NCI-H446 treated with DMSO at 0.1 percent for 48 hours (cell line): ENCODE measurements at places on chromosomes 11 and 22.

GRCh38 chr11:29937526-29937925 lies 79.3 kb downstream of the KCNA4 start:
- no peak for DNase-seq

- DNase-seq, result no peak
Measured at GRCh38 chr11:126890561-126890960, 110.0 kb downstream of the KIRREL3 start.

DNA sequence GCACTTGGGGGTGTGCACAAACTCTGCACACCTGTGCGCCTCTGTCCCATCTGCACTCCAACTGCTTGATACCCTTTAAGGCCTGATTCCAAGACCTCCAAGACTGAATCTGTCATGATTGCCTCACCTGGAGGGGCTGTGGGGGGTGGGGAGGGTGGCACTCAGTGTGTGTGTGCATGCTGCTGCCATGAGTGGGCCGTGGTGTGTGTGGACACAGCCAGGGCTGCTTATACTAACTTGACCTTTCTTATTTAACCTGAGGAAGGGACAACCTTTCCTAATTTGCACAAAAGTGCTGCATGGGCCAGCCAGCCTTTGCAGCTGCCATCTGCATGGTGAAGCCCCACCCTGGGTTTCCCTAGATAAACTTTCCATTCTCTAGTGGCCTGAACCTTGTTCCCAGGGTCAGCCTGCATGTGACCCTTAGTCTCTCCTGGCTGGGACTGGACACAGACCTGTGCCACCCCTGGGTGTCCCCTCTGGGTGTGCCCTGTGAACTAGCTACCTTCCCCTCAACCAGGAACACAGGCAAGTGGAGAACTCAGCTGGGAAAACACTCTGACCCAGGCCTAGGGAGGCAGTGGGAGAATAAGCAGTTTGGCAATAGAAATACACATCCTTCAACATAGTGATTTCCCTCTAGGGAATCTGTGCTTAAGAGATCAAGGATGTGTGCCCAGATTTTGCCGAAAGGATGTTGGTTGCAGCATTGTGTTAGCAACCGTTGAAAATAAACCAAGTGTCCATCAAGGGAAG lies 45.4 kb upstream of the DKK3 start:
- DNase-seq, result no peak

- no peak for DNase-seq
Measured at GRCh38 chr11:76424379-76424778, 20.4 kb upstream of the EMSY start.

DNA sequence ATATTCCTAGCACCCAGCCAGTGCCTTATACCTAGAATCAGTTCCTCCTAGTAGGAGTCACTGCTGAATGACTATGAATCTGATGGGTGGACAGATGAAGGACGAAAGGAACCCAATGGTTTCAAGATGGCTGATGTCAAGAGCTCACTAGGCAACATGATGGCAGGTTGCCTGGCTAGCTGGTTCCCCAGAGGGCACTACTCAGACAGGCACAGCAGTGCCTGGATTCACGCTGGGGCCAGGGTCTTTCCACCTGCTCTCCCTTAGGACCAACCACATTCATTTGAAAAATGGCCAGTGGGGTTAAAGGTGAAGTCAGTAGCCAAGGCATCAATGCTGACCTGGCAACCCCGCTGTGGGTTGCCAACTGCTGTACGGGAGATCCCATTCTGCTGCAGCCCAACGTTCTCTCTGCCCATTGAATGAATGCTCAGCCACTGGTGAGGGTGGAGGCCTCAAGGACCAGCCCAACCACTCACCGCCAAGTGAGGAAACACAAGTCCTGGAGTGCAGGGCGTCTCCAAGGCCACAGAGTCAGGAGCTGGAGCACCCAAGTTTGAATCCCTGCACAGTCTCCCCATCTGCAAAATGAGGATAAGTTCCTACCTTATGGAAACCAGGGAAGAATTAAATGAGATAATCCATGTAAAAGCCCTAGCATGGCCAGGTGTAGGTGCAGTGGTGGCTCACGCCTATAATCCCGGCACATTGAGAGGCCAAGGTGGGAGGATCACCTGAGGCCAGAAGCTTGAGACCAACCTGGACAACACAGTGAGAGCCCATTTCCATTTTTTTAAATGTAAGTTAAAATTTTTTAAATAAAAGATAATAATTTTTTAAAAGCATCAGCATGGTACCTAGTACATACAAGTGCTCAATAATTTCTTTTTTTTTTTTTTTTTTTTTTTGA lies 12.4 kb downstream of the MYH9 start:
- DNase-seq, result no peak

- no peak for DNase-seq
Measured at GRCh38 chr11:60119710-60120109, 31.2 kb downstream of the MS4A2 start.

- DNase-seq, result no peak
Measured at GRCh38 chr22:16987822-16988221, 20.2 kb downstream of the GAB4 start.

GRCh38 chr22:35308480-35309021 lies 8.9 kb downstream of the TOM1 start:
- no peak for DNase-seq

GRCh38 chr11:79486242-79486984 lies 45.6 kb upstream of the TENM4 start:
- DNase-seq, result no peak

DNA sequence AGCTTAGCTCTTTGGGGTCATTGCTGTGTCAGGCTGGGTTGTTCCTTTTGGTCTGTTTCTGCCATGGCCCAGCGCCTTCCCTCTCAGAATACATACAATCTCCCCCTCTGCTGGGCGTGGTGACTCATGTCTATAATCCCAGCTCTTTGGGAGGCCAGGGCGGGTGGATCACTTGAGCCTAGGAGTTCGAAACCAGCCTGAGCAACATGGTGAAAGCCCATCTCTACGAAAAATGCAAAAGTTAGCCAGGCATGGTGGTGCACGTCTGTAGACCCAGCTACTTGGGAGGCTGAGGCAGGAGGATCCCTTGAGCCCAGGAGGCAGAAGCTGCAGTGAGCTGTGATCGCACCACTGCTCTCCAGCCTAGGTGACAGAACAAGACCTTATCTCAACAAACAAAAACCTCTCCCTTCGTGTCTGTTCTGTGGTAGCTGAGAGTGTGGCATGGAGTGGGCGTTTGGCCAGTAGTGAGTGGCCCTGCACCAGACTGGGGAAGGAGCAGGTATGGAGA lies 46.7 kb upstream of the RAB1B start:
- no peak for DNase-seq

GRCh38 chr22:27345691-27346090 lies 455.9 kb downstream of the MN1 start:
- DNase-seq, result no peak

GRCh38 chr22:20241579-20242392 lies 26.3 kb downstream of the RTN4R start:
- no peak for DNase-seq

GRCh38 chr22:45598596-45599217 lies 72.9 kb upstream of the ATXN10 start:
- DNase-seq, result no peak

- no peak for DNase-seq
Measured at GRCh38 chr11:79156031-79156430, 284.8 kb downstream of the TENM4 start.

DNA sequence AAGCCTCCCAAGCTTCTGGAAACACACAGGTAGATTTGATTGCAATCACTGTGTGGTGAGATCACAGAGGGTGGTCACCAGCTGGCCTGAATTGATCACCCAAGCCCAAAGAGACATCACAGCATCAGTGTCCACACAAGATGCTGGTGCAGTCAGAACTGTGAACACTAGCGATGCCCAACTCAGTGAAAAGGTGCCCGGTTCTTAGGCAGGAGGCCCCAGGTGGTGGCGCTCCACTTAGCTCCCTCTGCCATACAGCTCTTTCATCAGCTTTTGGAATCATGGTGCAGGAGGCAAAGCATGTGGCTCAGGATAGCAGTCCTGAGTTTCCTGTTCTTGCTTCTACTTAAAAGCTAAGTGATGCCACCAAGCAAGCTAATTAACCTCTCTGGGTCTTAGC lies 11.1 kb downstream of the DGCR2 start:
- DNase-seq, result no peak

DNA sequence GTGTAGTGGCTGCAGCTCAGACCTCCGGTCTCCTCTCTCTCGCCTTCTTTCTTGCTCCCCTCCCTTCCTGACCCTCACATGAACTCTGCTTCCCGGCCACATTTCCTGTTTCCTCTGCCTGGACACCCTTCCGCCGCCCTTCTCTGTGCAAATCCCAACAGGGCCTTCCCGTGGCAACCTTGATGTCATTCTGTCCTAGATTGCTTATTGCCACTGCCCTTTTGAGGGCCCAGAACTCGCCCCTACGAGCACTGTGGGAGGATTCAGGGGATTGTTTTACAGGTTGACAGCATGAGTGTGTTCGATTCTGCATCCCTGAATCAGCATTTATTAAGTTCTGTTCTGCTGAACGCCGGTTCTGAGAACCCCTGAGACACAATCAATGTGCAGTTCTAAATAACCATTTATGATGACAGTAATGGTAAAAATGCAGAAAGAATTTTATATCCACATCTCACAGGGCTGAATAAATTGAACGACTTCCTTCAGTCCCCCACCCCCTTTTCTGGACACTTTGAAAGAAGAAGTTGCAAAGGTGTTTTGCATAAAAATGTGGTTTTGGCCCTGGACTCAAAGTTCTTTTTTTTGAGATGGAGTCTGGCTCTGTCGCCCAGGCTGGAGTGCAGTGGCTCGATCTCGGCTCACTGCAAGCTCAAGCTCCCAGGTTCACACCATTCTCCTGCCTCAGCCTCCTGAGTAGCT lies 6.4 kb downstream of the BATF2 start:
- no peak for DNase-seq

- DNase-seq, result no peak
Measured at GRCh38 chr11:45159781-45160365, 13.4 kb downstream of the PRDM11 start.

GRCh38 chr11:33959855-33960400 lies 68.1 kb upstream of the LMO2 start:
- no peak for DNase-seq

- DNase-seq, result no peak
Measured at GRCh38 chr11:65444314-65445051, 21.9 kb downstream of the NEAT1 start.

DNA sequence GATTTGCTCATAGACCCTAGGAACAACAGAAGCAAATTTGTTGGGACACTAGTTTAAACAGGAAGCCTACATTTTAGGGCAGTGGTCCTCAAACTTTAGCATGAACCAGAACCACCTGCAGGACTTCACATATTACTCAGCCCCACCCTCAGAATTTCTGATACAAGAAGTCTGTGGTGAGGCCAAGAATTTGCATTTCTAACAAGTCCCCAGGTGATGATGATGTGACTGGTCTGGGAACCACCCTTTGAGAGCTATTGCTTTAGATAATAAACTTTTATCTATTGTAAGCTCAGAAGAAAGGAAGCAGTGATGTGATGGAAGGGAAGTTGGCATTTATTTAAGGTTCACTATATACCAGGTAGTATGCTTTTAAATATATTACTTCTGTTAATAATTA lies 194.0 kb downstream of the FAM181B start:
- no peak for DNase-seq

DNA sequence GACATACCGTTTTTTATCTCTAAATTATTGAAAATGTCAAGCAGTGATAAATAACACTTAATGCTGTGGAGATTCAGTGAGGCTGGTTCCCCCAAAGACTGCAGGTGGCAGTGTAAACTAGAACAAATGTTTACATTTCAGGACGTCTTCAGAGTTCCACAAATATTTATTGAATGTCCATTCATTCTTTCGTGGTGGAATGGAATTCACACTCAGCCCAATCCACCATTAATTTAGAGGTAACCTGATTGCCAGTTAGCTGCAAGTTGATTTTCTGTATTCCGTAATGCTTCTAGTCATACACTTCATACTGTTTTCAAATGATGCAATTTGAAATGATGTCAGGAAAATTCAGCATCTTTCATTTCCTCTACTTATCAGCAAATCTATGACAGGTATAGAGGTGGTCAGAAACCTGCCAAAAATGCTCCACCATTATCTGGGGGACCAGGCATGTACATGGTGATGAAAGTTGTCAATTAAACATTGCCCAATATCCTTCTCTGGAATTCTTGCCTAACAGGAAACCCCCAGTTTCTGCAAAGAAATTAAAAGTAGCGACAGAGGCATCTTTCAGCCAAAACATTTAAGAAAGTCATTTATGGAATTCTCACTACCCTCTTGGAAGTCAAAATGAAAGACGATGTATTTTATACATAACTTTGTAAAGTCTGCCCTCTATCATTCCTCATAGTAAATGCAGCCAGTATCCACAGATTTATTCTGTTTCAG lies 94.3 kb upstream of the BMAL1 start:
- DNase-seq, result peak; percentile 29

DNA sequence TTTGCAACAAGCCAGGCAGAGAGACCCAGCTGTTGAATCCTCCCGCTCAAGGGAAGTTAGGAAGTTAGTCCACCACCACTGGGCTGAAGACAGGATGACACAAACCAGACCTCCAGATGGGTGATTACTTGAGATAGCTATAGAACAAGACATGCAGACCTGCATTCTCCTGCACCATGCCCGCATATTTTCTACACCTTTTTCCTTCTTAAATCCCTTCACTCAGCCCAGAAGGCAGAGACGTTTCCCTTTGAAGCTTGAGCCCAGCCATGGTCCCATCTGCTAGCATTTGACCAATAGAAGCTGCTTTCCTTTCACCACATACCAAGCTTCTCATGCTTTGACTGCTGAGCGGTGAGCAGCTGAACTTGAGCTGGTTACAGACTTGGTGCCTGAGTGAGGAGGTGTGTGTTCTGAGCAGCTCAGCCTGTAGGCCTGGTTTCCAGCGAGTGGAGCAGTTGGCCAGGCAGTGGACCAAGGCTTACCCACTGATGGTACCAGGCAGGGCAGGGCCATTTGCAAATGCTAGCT lies 29.2 kb upstream of the CBX6 start:
- no peak for DNase-seq

DNA sequence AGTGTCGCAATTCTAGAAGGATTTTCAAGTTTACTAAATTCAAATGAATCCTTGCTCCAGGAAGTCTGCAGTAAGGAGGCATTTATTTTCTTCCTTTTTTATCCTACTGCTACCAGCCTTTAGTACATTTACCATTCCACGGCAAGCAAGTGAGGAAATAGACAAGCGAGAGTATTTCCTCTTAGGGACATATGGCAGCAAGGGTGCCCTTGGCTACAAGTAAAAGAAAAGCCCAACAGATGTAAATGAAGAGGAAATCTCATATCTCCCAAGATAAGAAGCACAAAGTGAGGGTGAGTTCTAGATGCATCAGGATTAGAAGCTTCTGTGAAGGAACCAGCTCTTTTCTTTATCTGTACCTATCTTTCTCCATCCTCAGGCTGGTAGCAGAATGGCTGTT lies 37.8 kb upstream of the FZD4 start:
- DNase-seq, result no peak

DNA sequence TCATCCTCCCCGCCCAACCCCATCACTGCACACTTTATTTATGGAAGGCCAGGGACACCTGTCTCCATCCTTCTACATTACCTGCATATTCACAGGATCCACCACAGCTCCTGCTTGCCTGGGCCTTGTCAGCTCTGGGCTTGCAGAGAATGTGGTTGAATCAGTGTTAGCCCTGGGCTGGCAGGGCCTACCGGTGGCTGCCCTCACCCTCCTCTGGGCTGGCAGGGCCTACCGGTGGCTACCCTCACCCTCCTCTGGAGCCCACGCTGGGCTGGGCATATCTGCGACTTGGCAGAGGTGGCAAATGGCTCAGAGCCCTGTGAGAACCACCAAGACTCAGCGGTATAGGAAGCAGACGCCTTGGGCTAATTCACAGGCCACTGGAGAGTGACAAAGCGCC lies 300.9 kb downstream of the NTM start:
- DNase-seq, result no peak

GRCh38 chr11:131025020-131025419 lies 108.7 kb upstream of the SNX19 start:
- DNase-seq, result no peak

- DNase-seq, result no peak
Measured at GRCh38 chr11:47488674-47489394, 39.9 kb upstream of the RAPSN start.
